ENCODE measurements at places on chromosomes 7 and 10.

- H3K4me1 ChIP-seq = no peaks in the 10 kb centered on the region
- DNase-seq = no peak
- H3K27me3 ChIP-seq = peaks cover 2% of the 10 kb centered on the region
- H3K27ac ChIP-seq = no peak overlapping the region
These were observed 150.9 kb downstream of the ZNF22 start for GRCh38 chr10:45151467-45152214.

DNA sequence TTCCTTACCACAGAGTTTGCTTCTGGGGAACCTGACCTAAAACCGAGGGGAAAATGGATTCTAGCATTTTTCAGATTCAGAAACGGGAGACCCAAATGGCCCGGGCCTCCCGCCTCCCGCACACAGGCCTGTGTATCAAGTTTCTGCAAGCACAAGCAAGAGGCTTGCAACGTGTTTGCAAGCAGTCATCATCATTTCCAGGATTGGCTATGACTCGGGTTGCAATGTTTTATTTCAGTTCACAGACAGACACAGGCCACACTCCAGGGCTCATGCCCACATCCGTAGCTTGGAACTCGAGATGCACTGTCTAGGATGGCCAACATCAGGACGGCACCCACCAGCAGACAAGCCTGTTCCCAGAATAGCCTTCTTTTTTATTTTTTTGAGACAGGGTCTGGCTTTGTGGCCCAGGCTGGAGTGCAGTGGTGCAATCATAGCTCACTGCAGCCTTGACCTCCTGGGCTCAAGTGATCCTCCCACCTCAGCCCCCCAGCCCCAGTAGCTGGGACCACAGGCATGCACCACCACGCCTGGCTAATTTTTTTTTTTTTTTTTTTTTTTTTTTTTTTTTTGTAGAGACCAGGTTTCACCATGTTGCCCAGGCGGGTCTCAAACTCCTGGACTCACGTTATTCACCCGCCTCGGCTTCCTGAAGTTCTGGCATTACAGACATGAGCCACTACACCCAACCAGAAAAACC is 68.1 kb upstream of the FOXK1 start:
- H3K4me1 ChIP-seq = peaks cover 20% of the 10 kb centered on the region
- H3K36me3 ChIP-seq = no peaks in the 10 kb centered on the region
- no peak overlapping the region for H3K4me3 ChIP-seq
- peak overlapping the region; percentile 19 for H3K27ac ChIP-seq
- H3K27me3 ChIP-seq = no peaks in the 10 kb centered on the region
- no peak for DNase-seq

DNA sequence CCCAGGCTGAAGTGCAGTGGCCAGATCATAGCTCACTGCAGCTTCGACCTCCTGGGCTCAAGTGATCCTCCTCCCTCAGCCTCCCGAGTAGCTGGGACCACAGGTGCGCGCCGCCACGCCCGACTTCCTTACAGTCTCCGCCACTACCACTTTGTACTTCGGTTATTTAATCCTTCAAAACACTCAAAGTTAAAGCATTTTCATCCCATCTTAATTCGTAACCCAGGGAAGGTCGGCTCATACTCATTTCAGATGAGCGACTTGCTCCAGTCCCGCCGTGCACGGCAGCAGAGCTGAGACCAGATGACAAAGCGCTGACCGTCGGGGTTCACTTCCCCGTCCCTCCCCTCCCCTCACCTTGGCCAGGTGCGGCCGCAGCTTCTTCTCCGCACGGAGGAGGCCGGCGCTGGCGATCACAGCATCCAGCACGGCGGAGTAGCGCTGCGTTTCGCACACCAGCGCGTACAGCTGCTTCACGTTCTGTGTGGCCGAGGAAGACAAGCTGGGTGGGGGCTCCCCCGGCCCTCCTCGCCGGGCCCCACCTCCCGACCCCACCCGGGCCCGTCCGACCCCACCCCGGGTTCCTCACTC is 457 bp downstream of the NSUN5 start:
- H3K36me3 ChIP-seq = peaks cover 32% of the 10 kb centered on the region
- no peaks in the 10 kb centered on the region for H3K27me3 ChIP-seq
- peak overlapping the region; percentile 95 for H3K27ac ChIP-seq
- DNase-seq = peak; percentile 11

DNA sequence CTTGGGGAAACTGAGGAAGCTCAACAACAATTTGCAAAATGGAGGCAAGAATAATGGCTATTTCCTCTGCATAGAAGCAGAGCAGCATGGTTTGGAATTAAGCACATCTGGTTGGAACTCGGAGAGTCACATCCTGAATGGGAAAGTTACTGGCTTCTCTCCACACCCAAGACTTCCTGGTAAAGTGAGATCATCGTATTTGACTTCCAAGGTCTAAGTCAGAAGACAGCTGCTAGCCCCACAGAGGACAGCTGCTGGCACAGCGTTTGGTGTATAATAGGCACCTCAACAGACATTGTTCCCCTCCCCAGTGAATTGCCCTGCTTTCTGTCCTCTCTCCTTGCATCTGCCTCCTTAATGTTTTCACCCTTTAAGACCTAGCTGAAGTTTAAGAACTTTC is 37.0 kb upstream of the NRF1 start:
- H3K4me3 ChIP-seq = no peak overlapping the region
- H3K36me3 ChIP-seq = peaks cover 2% of the 10 kb centered on the region
- peaks cover 7% of the 10 kb centered on the region for H3K27me3 ChIP-seq
- no peak overlapping the region for H3K27ac ChIP-seq

DNA sequence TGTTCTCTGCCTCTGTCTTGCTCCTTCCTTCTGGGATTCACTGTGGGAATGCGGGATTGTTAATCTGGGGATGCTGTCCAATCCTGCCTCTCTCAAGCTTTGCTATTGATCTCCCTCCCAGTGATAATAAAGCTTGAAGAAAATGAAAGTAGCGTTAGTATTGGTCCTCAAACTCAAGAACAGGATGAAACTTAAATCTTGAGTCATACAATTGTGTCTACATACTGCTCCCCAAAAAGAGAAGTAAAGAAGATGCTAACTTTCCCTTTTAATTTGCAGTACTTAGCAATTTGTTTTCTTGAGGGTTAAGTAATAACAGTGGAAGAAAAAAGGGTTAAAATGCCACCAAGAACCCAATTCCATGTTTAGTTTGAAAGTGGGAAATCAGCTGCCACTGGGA is 13.6 kb downstream of the CFTR start:
- DNase-seq = no peak
- H3K4me1 ChIP-seq = no peaks in the 10 kb centered on the region
- H3K36me3 ChIP-seq = no peaks in the 10 kb centered on the region
- no peak overlapping the region for H3K27ac ChIP-seq

DNA sequence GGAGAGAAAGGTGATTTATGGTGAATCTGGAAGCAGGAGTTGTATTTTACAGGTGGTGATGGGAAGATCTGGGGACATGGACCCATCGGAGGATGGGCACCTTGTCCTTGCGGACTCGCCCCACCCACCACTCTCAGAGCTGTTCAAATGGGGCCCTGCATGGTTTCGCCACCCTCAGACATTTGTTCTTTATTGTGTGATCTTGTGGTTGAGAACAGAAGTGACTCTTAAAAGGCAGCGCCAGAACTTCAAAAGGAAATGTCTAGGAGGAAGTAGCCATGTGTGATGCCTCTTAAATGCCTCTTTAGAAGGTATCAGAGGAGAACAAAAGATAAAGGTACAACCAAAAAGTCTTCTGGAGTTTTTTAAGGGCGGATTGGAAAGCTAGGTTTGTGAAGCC is 205.7 kb downstream of the KIAA1217 start:
- no peak overlapping the region for H3K27ac ChIP-seq
- no peaks in the 10 kb centered on the region for H3K27me3 ChIP-seq
- H3K4me1 ChIP-seq = no peaks in the 10 kb centered on the region
- H3K4me3 ChIP-seq = no peak overlapping the region

GRCh38 chr7:91314591-91315323 is 50.5 kb downstream of the FZD1 start:
- H3K27ac ChIP-seq = no peak overlapping the region
- H3K4me1 ChIP-seq = no peaks in the 10 kb centered on the region
- no peaks in the 10 kb centered on the region for H3K36me3 ChIP-seq
- H3K27me3 ChIP-seq = peaks cover 3% of the 10 kb centered on the region

DNA sequence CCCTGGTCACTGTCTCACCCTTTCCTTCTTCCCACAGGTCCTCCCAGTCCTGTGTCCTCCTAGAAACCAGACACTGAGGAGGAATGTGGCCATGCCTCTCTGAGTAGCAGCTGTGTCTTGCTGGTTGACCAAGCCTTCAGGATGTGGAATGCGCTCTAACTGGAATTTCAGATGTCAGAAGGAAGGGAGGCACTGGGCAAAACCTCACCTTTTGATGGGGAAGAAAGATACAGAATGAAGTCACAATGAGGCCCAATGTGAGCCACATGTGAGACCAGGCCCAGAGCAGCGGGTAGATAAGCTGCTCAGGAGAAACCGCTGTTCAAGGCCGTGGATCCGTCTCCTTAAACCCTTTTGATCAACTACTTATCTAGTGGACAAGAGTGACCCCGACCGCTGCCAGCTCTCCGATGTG is 54.8 kb upstream of the ECHDC3 start:
- no peaks in the 10 kb centered on the region for H3K36me3 ChIP-seq
- H3K27me3 ChIP-seq = peaks cover 15% of the 10 kb centered on the region
- H3K4me3 ChIP-seq = no peak overlapping the region
- H3K27ac ChIP-seq = peak overlapping the region; percentile 39

DNA sequence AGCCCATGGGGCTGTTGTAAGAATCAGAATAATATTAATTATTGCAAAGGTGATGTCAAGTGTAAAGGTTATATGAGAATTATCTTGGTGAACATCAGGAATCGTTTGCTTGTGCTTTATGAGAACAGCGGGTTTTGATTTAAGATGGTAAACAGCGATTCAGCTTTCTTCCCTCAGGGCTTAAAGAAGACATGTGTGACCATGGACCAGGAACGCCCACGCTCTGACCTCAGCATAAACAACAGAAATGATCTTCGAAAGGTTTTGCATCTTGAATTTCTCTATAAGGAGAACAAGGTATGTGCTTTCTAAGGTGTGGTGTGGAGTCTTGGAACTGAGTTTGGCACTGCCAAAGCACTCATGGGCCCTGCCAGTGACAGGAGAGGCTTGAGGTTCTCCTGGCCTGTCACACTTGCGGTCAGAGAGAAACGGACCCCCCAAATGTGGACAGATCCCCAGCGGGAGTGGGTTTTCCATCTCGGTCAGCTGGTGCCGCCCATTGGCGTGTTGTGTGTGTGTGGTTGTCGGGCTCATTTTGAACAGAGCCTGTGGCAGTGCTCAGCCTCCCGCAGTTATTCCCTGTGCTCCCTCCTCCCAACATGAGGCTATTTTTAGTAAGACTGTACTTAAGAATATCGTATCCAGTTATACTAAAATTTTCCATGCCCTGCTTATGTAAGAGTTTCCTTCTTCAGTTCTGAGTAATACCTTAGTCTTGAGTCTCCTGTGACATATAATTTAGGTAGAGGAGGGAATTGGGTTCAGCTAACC is 7.2 kb downstream of the MINDY4 start:
- no peak overlapping the region for H3K27ac ChIP-seq
- H3K4me1 ChIP-seq = no peaks in the 10 kb centered on the region

- no peaks in the 10 kb centered on the region for H3K36me3 ChIP-seq
- no peak overlapping the region for H3K4me3 ChIP-seq
- DNase-seq = no peak
- no peak overlapping the region for H3K27ac ChIP-seq
- H3K4me1 ChIP-seq = peaks cover 4% of the 10 kb centered on the region
- H3K27me3 ChIP-seq = peaks cover 48% of the 10 kb centered on the region
These were observed 20.8 kb upstream of the FRA10AC1 start for GRCh38 chr10:93723153-93723552.

GRCh38 chr10:45282061-45282460 is 33.3 kb downstream of the OR13A1 start:
- peaks cover 21% of the 10 kb centered on the region for H3K27me3 ChIP-seq
- no peaks in the 10 kb centered on the region for H3K4me1 ChIP-seq
- DNase-seq = no peak
- no peak overlapping the region for H3K4me3 ChIP-seq
- no peak overlapping the region for H3K27ac ChIP-seq

GRCh38 chr7:54831046-54831643 is 72.1 kb upstream of the SEC61G start:
- H3K4me1 ChIP-seq = no peaks in the 10 kb centered on the region
- H3K27me3 ChIP-seq = no peaks in the 10 kb centered on the region
- no peak overlapping the region for H3K4me3 ChIP-seq
- no peak overlapping the region for H3K27ac ChIP-seq

DNA sequence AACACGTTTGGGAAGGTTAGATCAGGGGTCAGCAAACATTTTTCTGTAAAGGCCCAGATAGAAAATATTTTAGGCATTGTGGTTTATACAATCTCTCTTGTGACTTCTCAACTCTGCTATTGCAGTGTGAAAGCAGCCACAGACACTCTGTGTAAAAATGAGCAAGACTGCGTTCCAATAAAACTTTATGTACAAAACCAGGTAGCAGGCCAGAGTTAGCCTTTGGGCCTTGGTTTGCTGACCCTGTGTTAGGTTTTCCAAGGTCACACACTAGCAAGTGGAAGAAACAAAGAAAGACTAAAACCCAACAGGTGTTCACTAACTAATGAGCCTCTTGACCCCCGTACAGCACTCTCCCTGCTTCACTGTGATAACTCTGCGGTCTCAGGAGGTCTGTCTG is 14.9 kb upstream of the PAXIP1 start:
- peaks cover 6% of the 10 kb centered on the region for H3K27me3 ChIP-seq
- no peak for DNase-seq
- no peak overlapping the region for H3K27ac ChIP-seq
- H3K36me3 ChIP-seq = no peaks in the 10 kb centered on the region

GRCh38 chr10:48302515-48303476 is 3.7 kb upstream of the MAPK8 start:
- no peak overlapping the region for H3K4me3 ChIP-seq
- H3K27ac ChIP-seq = no peak overlapping the region
- H3K27me3 ChIP-seq = peaks cover 4% of the 10 kb centered on the region
- H3K4me1 ChIP-seq = peaks cover 11% of the 10 kb centered on the region

GRCh38 chr10:29811751-29812427 is 177.1 kb upstream of the SVIL start:
- peaks cover 6% of the 10 kb centered on the region for H3K27me3 ChIP-seq
- DNase-seq = peak; percentile 53
- H3K27ac ChIP-seq = peak overlapping the region; percentile 26
- peaks cover 23% of the 10 kb centered on the region for H3K4me1 ChIP-seq
- no peak overlapping the region for H3K4me3 ChIP-seq
- H3K36me3 ChIP-seq = peaks cover 5% of the 10 kb centered on the region

DNA sequence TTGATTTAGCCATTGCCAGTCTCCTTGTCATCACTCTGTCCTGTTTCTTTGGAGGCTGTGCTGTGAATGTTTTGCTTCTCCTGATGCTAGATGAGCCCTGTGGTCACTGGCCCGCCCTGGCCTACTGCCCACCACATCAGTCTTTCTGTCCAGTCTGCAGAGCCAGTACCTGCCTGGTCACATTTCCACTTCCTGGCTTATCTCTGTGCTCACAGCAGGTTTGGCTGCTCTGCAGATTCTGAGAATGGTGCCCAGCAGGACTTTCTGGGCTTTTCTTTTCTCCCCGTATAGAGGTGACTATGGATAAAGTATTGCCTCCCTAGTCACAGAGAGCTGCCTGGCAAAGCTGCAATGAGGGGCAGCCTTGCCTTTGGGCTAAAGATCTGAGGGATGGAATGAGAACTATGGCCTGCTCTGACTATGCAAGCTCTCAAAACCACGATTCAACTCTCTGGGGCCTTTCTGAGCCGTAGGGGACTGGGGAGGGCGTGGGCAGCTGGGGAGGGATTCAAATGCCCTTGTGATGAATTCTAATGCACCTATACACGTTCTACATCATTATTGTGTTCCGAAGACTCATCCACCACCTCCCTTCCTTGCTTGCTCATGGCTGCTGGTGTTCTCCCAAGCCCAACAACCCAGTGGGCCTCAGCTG is 410.4 kb upstream of the NPVF start:
- DNase-seq = no peak
- no peak overlapping the region for H3K27ac ChIP-seq
- no peaks in the 10 kb centered on the region for H3K4me1 ChIP-seq
- no peaks in the 10 kb centered on the region for H3K27me3 ChIP-seq
- H3K36me3 ChIP-seq = no peaks in the 10 kb centered on the region
- no peak overlapping the region for H3K4me3 ChIP-seq

Measured in activated CD4-positive, alpha-beta T cell treated with anti-CD3 and anti-CD28 coated beads, Interleukin-2, amount 10 ng/mL, durations not matched to agents 7 days and 5 days (primary cell).